Daoy (cell line): ENCODE measurements at places on chromosomes 12 and 14. TPM values are rescaled to one million over a fixed set of nuclear protein-coding genes. Genes with fewer than 3 reads are reported as not detected.

Gene AQP5
- not detected in 2 replicates for total RNA-seq

Gene KRT7
- total RNA-seq = 5.5 and 12.2 TPM in 2 replicates

Gene MANSC1
- total RNA-seq = 0.06 and 1.5 TPM in 2 replicates

Gene ZNF268
- total RNA-seq = 13.7 and 22.3 TPM in 2 replicates

Gene SLC35F4
- total RNA-seq = not detected in 2 replicates

Gene TSHR
- total RNA-seq = not detected in 2 replicates

Gene TAS2R7
- not detected in 2 replicates for total RNA-seq

GRCh38 chr12:119758722-119759121 is 90.8 kb downstream of the PRKAB1 start:
- no peak for DNase-seq

DNA sequence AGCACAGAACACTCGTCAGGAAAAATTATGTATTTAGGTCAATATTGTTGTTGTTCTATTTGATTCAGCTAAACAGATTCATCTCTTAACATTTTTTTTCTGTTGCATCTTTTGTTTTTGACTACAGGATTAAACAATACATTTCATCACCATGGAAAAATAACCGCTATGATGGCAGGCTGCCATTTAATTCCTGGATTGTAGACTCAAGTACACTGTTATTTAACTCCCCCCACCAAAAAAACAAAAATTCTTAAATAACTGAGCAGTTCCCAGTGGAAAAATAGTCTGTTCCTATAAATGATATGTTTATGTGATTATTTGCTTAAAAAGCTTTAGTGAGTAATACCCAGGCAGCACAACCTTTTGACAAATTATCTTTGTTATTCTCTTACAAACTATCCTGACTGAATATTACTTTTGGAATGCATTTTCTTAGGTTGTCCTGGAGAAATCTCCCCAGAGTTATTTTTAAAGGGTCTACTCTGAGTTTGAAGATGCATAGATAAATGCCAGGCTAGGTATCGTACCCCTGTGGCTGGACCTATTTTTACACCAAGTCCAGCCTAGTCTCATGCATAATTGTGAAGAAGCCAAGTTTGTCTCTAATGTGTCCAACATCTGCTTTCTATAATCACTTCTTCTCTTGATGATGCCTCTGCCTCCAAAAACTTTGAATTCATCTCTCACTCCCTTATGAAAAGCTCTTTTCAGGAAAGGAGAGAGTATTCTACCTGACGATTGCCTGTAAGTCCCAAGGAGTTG is 3.7 kb downstream of the KERA start:
- DNase-seq = peak; percentile 2

GRCh38 chr14:35407306-35407630 is 2.7 kb upstream of the NFKBIA start:
- DNase-seq = no peak

GRCh38 chr12:27999970-28000369 is 27.4 kb upstream of the PTHLH start:
- no peak for DNase-seq

GRCh38 chr12:19402743-19403431 is 36.4 kb upstream of the AEBP2 start:
- peak; percentile 20 for DNase-seq
